ENCODE measurements at places on chromosomes 11 and 22.

GRCh38 chr11:17293311-17293710, 16.8 kb downstream of the NUCB2 start:
- DNase-seq: no peak

DNA sequence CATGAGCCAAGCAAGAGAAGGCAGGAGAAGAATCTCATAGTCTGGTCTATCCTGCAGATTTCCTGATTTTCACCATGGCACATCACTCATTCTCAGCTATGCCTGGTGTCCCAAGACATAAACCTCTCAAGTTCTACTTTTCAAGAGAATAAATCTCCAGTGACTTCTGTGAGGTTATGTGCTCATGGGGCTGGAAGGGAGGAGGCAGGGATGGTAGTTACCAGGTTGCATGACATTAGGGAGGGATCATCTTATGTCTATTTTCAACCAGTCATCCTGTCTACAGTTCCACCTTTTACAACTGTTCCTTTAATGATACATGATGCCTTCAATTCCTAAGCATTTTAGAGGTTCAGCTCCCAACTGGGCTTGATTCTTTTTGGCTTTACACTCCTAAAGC, 297.7 kb downstream of the SOX6 start:
- no peak for DNase-seq

GRCh38 chr11:15227011-15227410, 112.3 kb downstream of the INSC start:
- no peak for DNase-seq

DNA sequence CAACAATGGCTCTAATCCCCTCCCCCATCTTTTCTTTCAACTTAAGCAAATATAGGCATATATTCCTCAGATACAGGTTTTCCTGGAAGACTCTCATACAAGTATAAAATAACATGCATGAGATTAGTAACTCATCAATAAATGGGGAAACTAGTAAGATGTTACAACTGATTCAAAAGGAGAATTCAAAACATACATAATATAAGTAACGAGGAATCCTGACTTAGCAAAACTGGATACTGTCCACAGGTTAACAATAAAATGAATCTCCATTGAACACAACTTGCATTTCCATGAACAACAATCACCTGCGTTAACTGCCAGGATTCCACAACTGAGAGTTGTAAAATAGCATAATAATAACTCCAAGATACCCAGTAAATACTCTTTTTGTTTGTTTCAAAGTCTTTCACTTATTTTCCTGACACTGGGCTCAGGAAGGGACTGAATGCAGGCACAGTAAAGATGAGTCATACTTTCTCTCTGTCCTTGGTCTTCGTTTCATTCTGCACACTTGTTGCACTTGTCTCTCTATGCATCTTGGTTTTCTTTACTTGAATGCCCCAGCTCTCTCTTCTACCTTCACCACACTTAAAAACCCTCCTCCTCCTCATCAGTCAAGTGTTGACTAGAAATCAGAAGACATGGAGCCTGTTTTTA, 8.1 kb downstream of the APIP start:
- DNase-seq: no peak

GRCh38 chr11:65468874-65469333, 29.9 kb upstream of the MALAT1 start:
- DNase-seq: peak; percentile 44

GRCh38 chr11:8961401-8961800, 2.8 kb downstream of the TMEM9B start:
- no peak for DNase-seq

GRCh38 chr11:119505861-119506260, 82.9 kb upstream of the THY1 start:
- no peak for DNase-seq

- DNase-seq: no peak
Observed at GRCh38 chr11:27088353-27088752, 47.7 kb downstream of the BBOX1 start.

DNA sequence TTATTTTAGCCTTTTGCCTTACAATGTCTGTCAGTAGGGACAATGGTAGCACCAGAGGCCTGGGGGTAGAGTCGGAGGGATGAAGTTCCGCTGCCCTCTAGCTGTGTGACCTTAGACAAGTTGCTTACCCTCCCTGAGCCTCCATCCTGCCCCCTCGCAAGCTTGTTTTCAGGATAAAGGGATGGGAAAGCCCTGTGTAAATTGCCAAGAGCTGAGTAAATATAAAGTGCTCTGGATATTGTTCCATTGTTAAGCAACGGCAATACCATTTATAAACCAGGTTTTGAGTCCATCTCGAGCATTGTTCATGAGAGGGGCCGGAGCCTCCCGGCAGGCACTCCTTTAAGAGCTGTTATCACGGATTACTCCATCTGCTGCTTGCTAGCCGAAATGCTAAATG, 72.9 kb downstream of the ZBTB16 start:
- DNase-seq: no peak

GRCh38 chr11:106996691-106997090, 21.6 kb downstream of the GUCY1A2 start:
- DNase-seq: no peak

DNA sequence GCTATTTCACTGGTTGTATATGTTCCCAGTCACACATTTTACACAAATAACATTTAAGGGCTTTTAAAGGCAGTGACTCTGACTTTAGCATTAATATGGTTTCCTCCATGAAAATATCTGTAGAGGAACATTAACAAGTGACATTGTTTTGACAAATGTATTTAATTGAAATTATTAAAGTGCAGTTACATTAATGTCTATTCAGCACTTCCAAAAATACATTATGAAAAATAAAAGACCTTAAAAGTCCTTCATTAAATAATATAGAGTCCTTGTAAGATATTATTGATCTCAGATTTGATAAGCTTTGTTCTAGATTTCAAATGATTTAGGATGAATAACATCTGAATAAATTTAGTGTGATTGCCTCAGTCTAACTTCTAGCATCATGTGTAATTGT, 951.9 kb upstream of the CHORDC1 start:
- no peak for DNase-seq

- no peak for DNase-seq
Observed at GRCh38 chr11:10575346-10576034, 7.0 kb upstream of the LYVE1 start.

DNA sequence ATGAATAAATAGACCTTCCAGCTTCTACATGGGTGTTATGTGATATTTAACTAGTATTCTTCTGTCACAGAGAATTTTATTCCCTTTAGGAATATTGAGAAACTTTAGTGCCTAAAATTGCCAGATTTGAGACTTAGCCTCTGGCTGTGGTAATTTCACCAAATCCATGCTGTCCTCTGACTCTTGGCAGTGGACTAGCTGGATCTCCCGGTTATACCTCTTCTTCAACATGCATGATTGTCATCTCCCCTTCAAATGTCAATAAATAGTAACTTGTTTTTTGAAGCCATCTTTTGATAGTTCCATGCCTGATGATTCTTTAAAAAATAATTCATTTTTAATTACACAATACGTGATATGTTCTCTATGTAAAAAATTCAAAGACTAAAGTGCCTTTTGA, 8.4 kb downstream of the AQP11 start:
- DNase-seq: no peak

- DNase-seq: no peak
Observed at GRCh38 chr11:69351460-69351859, 57.5 kb downstream of the MYEOV start.

GRCh38 chr11:7435176-7435575, 50.1 kb upstream of the OLFML1 start:
- no peak for DNase-seq

- no peak for DNase-seq
Observed at GRCh38 chr22:23059284-23059948, 10.9 kb upstream of the GNAZ start.

DNA sequence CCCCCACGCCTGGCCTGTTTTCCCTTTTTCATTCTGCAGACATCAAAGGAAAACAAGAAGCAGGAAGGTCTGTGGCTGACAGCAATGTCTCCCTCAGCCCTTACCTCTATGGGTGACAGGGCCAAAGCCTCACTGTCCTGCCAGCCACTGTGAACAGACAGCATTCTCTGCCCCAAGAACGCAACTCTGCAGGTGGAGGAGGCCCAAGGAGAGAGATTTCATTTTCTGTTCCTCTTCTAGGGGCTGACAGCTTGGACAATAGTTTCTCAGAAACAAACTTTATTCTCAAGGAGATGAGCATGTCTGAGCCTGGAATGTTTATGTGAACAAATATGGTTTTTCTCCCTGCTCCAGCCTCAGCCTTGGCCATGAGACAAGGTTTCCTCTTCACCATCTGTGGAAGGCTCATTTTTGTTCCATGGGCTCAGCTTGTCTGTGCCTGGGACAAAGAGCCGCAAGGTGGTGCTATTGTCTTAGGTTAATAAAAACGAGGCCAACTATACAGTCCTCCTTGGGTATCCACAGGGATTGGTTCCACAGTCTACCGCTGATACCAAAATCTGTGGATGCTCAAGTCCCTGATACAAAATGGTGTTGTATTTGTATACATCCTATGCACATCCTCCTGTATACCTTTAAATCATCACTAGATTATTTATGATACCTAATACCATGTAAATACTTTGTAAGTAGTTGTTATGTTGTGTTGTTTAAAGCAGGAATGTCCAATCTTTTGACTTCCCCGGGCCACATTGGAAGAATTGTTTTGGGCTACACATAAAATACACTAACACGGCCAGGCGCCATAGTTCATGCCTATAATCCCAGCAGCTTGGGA, 5.8 kb downstream of the PIWIL3 start:
- DNase-seq: peak; percentile 32

- DNase-seq: no peak
Observed at GRCh38 chr11:64268025-64268892, 16.2 kb downstream of the BAD start.

DNA sequence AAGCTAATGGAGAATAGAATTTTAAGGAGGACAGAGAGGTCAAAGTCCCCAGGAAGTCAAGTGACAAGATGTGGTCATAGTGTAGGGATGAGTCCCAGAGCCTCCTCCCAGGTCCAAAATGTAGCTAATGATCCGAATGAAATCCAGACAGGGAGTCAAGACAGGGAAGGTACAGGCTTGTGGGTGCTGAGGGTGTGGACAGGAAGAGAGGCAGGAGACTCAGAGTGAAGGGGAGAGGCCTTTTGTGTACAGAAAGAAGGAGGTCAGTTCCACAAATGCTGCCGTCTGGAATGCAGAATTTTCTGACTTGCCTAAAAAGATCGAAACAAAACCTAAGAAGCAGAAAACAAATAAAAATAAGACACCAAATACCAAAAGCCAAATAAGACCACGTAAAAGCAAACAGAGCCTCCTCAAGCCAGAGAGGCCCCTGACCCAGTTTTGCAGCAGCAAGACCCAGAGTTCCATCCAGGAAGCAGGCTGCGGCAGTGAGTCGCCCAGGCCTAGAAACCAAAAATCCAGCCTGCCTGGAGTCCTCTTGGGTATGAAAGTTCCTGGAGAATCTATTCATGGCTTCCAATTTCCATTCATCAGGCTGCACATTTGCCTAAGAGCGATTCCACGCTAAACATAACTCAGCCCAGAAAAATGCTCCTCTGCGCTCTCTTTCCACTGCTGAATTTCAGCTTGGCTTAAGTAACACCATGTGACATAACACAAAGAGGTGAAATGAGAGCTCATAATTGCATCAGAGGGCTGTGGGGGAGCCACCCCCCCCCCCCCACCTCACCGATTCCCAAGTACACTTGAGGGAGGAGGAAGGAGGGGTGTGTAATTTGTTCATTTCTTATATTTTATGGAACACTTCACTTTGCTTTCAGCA, 71.2 kb downstream of the KIRREL3 start:
- no peak for DNase-seq

DNA sequence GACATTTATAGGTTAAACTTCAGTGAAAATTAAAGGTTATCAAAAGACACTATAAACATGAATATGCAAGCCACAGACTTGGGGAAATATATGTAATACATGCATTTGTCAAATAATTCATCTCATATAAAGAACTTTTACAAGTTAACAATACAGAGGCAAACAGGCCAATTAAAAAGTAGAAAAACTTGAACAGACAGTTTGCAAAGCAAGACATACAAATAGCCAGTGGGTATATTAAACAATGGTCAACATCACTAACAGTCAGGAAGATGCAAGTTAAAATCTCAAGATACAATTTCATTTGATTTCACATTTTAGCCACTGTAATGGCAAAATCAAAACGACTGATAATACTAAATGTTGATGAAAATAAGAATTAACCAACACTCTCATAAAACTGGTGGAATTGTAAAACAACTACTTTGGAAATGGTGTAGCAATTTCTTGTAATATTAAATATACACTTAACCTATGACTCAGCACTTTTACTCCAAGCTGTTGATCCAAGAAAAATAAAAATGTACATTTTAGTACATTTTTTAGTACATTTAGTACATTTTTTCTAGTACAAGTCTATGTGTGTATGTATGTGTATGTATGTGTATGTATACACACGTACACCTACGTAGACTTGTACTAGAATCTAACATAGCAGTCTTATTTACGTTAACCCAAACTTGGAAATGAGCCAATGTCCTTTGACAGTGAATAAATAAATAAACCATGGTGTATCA, 62.8 kb downstream of the LRRC74B start:
- DNase-seq: no peak

GRCh38 chr11:125448136-125448535, 47.9 kb downstream of the FEZ1 start:
- no peak for DNase-seq

DNA sequence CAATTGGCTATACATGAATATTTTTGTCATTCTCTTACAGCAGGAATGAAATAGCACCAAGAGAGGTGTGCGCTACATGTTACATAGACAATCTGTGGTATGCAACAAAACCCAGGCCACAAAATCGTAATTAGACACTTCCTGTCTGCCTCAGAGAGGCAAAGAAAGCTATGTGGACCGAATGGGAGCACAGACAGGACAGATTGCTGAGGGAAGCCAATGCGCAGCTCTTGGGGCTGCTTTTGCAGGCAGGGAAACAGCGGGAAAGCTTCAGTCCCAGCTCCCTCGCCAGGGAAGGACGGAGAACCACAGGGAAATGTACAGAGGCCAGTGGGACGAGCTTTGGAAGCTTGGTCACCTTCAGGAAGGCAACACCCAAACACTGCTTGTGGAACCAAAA, 40.9 kb downstream of the SERPINH1 start:
- DNase-seq: no peak

GRCh38 chr22:22397875-22398524, 110.5 kb downstream of the ZNF280B start:
- DNase-seq: no peak

GRCh38 chr11:116409238-116409637, 363.5 kb downstream of the BUD13 start:
- no peak for DNase-seq

DNA sequence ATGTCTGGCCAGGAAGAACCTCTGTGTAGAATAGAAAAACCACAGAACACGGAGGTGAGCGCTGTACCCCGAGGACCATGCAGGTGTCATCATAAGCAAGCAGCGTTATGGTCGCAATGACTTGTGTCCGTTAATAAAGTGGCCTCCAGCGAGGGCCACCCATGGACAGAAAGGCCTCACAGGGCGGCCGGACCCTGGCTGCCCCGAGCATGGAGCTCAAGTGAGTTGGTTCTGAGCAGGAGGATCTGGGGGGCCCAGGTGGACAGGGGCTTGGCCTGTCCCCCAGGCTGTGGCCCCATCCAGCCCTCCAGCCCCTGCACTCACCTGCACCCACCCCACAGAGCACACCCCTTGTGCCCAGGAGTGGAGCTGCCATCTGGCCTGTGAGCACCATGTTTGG, 133.8 kb downstream of the BRD1 start:
- no peak for DNase-seq

- no peak for DNase-seq
Observed at GRCh38 chr11:101777476-101777875, 137.3 kb upstream of the CEP126 start.
